MCF 10A (cell line): ENCODE measurements at places on chromosomes 4 and X.
A peak's percentile ranks its signal among the peaks of the same experiment; 100 is the strongest.

- no peak for DNase-seq
Observed at GRCh38 chrX:123330229-123330942, 146.3 kb downstream of the GRIA3 start.

DNA sequence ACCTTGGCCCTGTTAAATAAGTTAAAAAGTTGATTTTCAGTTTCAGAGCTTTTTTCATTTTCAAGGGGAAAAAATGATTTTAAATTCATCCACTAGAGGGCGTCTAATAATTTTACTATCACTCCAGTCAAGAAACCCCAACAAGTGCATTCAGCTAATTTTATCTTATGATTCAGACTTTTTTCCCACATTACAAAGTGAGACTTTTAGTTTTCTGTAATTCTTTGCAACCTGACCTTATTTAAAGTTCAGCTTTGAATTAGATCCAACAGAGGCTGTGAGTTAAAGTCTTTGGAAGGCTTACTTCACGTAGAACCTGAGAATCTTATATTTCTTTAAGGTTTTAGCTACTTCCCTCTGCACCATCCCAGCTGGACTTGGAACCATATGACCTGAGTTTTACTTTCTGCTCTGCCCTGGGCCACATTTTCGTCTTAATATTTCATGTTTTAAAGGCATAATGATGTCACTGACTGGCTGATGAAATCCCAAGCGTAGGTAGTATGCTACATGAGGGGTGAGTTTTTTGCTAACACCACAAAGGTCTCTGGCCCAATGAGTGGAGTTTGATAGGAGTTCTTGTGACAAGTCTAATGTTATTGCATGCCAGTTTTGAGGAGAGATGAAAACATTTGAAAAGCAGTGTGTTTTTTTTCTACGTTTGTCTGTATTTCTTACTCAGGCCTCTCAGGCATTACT lies 7.2 kb downstream of the GNRHR start:
- DNase-seq = peak; percentile 39

GRCh38 chr4:1356181-1356998 lies 9.4 kb downstream of the UVSSA start:
- peak; percentile 37 for DNase-seq

DNA sequence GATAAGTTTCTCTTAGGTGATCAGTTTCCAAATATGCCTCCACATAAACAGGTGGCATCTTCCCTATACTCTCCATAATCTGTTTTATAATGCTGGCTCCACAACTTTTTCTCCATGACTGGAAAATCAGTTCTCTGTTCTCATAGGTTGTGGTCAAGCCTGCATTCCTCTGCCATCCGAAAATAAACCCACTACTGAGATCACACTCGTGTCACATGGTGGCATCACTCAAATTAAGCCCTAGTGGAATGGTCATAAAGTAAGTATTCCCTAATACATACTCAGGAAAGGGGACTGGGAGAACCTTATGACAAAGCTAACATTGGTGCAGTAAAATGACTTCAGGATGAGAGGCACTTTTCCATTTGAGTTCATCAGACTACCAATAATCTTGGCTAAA lies 37.6 kb downstream of the MAGED4B start:
- no peak for DNase-seq

DNA sequence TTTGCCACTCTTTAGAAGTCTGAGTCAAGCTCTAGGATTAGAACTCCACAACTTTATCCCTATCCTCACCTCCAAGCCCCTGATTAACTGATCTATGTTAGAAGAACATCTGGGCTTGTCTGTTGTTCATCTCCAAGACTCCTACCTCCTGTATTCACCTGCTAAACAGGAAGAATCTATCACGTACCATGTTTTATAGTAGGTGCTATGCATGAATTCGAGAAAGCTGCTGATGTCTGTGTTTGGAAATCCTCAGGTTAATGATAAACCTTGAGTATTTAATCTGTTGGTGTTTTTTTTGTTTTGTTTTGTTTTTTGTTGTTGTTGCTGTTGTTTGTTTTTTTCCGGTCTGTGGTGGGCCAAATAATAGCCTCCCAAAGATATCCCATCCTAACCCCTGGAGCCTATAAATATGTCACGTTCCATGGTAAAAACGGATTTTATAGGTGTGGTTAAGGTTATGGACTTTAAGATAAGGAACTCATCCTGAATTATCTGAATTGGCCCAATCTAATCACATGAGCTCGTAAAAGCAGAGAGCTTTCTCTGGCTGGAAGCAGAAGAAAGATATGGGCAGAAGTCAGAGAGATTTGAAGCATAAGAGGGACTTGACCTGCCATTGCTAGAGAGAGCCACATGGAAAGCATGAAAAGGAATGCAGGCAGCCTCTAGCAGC lies 101.2 kb upstream of the DUSP21 start:
- no peak for DNase-seq
